Colonic mucosa (tissue), 4 donors: ENCODE measurements at places on chromosomes 16 and 17. TPM values are rescaled to one million over a fixed set of nuclear protein-coding genes. Genes with fewer than 3 reads are reported as not detected.

DNA sequence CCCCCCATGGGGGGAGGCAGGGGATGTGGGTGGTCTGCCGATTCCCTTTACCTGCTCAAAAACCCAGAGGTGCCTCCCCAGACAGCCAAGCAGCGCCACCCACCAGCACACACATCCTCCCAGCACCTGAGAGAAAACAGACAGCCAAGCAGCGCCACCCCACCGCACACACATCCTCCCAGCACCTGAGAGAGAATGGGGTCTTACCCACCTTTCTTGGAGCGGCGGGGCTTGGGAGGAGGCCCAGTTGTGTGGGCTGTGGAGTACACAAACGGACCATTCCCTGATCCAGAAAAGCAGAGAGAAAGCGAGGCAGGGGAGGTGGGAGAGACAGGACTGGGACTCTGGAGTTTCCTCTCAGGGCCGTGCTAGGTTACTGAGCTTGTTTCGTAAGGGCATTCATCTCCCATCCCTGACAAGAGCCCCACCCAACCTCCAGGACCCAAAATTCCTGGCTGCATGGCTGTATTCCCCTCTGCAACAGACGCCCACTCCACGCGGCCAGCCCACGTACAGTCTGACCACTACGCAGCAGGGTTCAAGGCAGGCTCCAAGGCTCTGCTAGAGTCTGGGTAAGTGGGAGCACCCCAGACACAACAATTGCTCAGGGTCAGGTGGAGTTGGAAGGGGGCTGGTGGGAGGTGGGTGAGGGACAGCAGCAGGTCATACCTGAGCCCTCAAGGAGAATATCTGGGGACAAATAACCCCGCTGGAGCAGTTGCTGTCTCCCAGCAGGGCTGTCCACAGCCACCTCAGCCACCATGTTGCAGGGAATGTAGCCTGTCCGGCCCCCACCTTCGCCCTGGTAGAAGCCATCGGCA is 22.3 kb downstream of the TSPOAP1 start:
- DNase-seq = no peak

DNA sequence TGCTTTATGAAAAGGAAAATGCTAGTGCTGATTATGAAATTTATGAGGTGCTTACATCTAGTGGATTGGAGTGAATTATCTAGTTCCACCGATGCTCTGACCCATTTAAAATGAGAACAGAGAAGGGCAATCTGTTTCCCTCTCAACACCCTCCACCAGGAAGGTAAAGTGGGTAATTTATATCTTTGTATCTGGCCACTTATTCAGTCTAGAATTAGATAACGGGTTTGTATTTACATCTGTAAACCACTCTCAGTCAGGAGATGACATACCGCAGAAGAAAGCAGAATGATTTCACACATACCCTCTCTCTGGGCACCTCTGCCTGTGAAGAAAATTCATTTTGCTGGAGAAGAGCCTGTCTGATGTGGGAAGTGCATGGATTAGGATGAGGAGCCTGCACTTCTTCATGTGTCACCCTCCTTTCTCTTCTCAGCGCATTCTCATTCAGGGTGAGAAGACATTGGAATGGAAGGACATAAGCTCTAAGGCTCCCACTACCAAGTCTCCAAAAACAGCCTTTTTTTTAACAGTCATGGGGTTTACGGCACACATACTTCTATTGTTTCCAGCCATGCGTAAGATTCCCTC is 646.7 kb upstream of the SALL1 start:
- no peak for DNase-seq

GRCh38 chr17:7781429-7781828 is 52.6 kb upstream of the KDM6B start:
- no peak for DNase-seq

- DNase-seq = no peak
These were observed 6.0 kb downstream of the DOC2A start for GRCh38 chr16:30004811-30005242.

DNA sequence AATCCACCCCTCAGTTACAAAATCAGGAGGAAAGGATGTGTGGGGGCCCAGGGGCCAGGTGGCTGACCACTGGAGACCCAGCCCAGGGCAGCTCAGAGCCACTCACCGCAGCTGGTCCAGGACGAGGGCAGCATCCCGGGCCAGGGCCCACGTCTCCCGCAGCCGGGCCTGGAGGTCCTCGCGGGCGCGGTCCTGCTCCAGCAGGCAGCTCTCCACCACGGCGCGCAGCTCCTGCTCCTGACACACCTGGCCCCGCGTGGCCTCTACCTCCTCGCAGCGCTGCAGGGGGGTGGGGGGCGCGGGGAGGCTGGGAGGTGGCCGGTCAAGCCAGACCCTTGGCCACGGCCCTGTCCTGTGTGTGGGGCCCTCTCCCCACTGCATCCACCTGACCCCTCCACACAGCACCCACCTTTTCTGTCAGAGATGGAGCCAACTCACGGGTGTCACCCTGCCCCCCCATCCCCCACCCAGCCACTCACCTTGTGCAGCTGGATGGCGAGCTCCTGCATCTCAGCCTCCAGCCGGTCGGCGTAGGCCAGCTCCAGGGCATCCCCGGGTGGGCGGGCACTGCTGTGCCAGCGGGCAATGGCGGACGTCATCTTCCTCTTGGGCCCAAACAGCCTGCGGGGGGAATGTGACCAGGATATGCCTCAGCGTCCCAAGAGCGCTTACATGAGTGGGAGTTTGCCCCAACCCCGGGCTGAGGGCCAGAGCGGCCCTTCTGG is 5.1 kb downstream of the NUDT16L1 start:
- DNase-seq = no peak

DNA sequence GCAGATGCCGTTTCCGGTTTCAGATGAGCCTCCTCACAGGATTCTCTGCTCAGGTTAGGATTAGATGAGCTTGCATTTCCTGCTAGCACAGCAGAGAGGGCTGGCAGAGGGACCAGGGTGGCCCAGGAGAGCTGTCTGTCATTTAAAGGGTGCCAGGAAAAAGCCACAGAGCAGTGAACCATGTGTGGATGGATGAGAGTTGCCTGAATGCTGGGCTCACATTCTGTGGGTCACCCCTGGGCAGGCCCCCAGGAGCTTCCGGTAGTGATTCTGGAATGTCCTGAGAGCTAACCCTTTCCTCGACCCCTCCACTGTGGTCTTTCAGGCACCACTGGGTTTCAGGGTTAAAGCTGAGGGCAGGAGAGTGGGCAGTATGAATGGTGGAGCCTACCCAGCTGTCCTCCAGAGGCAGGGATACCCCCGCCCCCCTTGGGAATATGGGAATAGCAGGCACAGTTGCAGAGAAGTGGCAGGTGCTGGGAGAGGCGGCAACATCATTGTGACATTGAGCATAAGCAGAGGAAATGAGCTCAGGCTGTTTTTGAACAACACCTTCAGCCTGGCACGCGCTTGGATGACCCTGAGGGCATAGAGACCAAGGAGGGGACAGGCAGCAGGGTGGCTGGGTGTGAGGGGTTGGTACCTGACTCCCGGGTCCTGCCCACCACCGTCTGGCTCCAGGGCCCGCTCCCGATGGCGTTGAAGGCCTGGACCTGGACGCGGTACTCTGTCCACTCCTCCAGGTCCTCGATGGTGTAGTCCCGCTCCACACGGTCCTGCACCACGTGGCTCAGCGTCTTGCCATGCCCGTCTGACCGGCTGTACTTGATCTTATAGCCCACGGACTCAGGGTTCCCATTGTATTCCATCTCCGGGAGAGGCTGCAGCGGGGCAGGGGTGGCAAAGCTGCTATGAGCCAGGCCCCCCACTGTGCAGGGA is 83.0 kb upstream of the CDC42EP4 start:
- DNase-seq = no peak

GRCh38 chr16:86977076-86977676 is 340.0 kb downstream of the C16orf95 start:
- no peak for DNase-seq

DNA sequence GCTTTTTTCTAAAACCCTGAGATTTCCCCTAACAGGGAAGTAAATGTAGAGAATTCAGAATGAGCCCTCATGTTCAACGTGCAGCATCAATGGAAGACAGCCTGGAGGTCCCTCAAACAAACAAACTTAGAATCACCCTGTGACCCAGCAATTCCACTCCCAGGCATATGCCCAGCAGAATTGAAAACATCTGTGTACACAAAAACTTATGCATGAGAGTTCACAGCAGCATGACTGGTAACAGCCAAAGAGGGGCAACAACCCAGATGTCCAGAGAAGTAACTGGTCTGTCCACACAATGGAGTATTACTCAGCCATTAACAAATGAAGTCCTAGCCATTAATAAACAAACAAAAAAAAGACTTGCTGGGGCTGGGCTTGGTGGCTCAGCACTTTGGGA is 252.7 kb downstream of the PARN start:
- DNase-seq = no peak

GRCh38 chr16:88780142-88781062 is 4.6 kb downstream of the PIEZO1 start:
- DNase-seq = no peak

GRCh38 chr16:49441366-49441780 is 67.8 kb downstream of the C16orf78 start:
- peak; percentile 38 for DNase-seq

GRCh38 chr17:933312-934073 is 46.1 kb downstream of the NXN start:
- DNase-seq = no peak

DNA sequence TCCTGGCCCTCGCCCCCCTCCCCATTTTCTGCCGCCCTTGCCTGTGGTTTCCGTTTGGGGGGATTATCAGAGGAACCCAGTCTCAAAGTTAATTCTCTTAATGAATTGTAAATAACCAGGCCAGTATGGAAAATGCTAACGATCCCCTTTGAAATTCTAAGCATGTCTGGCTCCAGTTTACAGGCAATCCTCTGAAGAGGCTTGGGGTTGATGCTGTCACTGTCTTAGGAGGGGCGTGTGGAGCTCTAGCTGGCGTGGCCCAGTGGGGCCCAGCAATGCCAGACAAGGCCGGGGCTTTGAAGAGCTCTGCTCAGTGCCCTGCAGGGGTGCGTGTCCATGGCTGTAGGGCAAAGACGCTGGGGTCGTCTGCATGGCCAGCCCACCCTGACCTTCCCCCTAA is 164.6 kb downstream of the CYLD start:
- no peak for DNase-seq

DNA sequence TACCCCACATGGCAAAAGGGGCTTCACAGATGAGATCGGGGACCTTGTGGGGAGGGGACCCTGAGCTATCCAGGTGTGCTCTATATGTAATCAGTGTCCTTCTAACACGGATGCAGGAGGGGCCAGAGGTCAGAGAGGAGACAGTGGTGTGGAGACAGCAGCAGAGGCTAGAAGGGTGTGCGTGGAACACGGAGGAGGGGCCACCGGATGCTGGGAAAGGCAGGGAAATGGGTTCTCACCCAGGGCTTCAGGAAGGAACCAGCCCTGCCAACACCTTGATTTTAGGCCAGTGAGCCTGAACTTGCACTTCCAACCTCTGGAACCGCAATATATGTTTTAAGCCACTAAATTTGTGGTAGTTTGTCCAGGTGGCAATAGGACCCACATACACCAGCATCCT is 4.6 kb upstream of the SLC38A8 start:
- DNase-seq = no peak

The KRT33B gene
- not detected for total RNA-seq

- DNase-seq = no peak
These were observed 5.5 kb downstream of the DLX3 start for GRCh38 chr17:49989518-49989880.

DNA sequence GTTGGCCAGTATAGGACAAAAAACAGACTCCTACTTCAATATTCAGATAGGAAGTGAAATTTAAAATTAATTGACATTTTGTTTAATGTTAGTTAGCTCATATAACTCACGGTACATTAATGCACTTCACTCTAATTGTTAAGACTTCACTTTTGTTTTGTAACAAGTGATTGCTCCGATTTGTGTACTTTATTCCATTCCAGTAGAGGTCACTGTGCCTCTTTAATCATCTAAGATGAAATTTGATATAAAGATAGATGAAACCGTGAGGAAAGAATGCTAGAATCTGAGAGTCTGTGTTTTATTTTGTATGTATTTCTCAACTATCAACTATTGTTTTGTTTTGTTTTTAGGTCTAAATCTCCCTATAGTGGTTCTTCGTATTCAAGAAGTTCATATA is 29.0 kb downstream of the RBBP6 start:
- no peak for DNase-seq

DNA sequence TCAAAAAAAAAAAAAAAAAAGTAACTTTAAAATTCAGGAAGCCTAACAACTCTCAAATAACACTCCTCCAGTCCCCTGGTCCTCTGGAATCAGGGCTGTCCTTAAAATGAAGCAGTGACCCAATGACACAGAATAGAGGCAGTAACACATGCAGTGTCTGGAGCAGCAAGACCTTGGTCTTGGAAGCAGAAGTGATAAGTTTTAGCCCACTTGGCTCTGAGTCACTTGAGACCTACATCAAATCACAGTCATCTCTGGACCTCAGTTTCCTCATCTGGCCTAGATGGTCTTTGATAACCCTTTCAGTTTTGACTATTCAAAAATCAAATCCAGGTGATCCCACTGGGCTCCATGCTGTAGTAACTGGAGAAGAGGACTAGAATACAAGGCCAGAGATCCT is 39.0 kb downstream of the LYRM1 start:
- DNase-seq = no peak

- no peak for DNase-seq
These were observed 26.9 kb upstream of the SPATA32 start for GRCh38 chr17:45288825-45289224.

GRCh38 chr16:85898521-85899442 is at the start of gene IRF8:
Gene IRF8 (plus strand): TSS chr16:85899162. CDS start chr16:85903016, 3,854 bp downstream.
- DNase-seq = peak; percentile 88

GRCh38 chr16:81449241-81449640 is 4.6 kb downstream of the CMIP start:
- DNase-seq = no peak

The CSH1 gene
- total RNA-seq = not detected

The PIK3R5 gene
- 2.2 TPM for total RNA-seq

- DNase-seq = no peak
These were observed 16.9 kb downstream of the AANAT start for GRCh38 chr17:76484228-76484725.

GRCh38 chr17:70492368-70492767 is 323.0 kb downstream of the KCNJ2 start:
- no peak for DNase-seq

The SPAG7 gene
- total RNA-seq = 47.7 TPM

- peak; percentile 66 for DNase-seq
These were observed 399.7 kb downstream of the XYLT1 start for GRCh38 chr16:17070882-17071592.

DNA sequence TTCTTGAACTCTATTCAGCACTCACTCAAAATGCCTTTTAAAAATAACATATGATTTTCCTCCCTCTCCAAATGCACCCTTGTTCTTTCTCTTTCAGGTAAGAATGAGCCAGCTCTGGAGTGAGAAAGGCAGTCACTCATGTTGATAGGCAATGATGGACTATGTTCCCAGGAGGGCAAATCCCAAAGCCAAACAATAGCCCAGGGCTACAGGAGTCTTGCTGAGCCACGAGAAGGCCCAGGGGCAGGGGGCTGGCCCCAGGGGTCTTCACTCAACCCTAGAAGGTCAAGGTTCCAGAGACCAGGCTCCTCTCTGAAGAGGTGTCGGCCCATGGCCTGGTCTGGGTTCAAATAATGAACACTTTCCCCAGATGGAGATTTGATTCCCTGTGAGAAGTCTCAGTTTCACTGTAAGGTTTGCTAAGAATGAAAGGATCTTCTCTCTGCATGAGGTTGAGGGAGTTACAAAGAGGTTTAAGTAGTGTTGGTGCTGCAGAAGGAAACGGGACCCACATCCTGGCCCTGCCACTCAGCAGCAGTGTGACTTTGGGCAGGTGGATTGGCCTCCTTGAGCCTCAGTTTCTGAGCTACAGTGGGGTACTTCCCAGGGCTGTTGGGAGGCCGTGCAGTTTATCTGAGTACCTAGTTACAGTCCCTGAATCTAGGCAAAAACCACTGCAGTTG is 49.0 kb downstream of the RTN4RL1 start:
- no peak for DNase-seq

GRCh38 chr17:40454613-40454995 is 11.4 kb downstream of the IGFBP4 start:
- no peak for DNase-seq

GRCh38 chr17:43449470-43450248 is 34.1 kb upstream of the DHX8 start:
- DNase-seq = no peak
